SK-MEL-5 (cell line): ENCODE measurements at places on chromosomes 2 and 18. TPM values are rescaled to one million over a fixed set of nuclear protein-coding genes. Genes with fewer than 3 reads are reported as not detected.

DNA sequence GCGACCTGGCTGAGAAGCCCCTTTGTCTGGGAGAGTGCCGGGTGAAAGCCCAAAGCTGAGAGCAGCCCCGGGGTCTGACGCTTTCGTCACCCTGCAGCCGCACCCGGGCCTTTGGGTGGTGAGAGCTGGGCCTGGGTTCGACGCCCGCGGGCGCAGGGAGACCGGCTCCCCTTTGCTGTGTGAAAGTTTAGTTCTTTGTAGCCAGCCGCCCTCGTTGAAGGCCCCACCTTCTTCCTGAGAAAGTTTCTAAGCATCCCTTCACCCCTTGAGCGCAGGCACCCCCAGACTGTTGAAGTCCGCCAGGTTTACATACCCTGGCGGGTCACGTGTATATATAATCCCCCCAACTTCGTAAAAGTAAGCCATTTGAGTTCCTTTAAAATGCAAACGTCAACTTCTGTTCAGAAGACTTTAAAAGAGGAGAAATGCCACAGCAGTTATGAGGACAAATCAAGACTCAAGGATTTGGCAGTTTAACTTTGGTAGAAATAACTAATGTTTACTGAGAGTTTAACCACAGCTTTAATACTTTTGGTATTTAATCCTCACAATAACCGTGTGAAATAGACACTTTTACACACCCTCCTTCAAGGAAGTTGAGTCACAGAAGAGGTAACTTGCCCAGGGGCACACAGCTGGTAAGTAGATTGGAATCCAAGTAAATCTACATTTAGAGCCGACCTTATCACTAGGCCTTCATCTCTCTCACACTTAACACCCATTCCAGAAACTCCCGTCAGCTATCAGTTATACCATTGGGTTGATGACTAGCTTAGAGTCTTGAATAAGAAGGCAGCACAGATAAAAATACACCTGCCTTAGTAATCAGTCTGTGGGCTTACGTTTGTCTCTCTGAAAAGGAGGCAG lies 1.1 kb upstream of the MBOAT2 start:
- DNase-seq, result no peak

DNA sequence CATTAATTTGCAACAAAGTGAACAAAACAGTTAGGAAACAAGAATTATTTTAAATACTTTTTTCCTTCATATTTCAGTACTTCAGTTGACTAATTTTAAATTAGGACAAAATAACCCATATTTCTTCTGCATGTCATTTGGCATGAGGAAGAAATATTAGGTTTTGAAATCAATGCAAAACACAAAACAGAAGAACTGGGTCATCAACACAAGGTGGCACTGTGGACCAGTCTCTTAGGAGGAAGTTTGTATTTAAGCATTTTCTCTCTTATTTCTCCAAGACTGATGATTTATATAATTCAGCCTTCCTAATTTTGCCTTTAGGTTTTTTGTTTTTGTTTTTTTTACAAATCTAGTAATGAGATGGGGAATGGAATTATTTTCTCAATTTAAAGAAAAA lies 352.8 kb upstream of the KCNH7 start:
- peak; percentile 64 for DNase-seq

GRCh38 chr2:40321822-40322221 lies 130.1 kb downstream of the SLC8A1 start:
- DNase-seq, result no peak

GRCh38 chr18:63298400-63299365 lies 20.9 kb downstream of the BCL2 start:
- DNase-seq, result no peak

The SLC8A1 gene
- 36.4 and 40.7 TPM in 2 replicates for total RNA-seq

The NPPC gene
- 2.1 and 2.4 TPM in 2 replicates for total RNA-seq

The QPCT gene
- 2,187 and 2,298 TPM in 2 replicates for total RNA-seq
